Cerebellar nuclear complex (tissue), 1 donor: ENCODE measurements at places on chromosomes 12 and 14.

- no peak for DNase-seq
Observed at GRCh38 chr12:132460571-132460970, 29.4 kb upstream of the FBRSL1 start.

DNA sequence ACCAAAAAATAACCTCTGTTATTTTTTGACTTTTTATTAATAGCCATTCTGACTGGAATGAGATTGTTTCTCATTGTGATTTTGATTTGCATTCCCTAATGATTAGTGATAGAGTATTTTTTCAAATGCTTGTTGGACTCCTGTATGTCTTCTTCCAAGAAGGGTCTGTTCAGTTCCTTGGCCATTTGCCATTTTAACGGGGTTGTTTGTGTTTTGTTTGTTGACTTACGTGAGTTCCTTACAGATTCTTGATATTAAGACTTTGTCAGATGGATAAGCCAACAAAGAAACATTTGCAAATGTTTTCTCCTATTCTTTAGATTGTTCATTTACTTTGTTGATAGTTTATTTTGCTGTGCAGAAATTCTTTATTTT, 651.6 kb upstream of the LRFN5 start:
- DNase-seq: no peak

GRCh38 chr12:28023156-28023887, 50.8 kb upstream of the PTHLH start:
- DNase-seq: no peak

DNA sequence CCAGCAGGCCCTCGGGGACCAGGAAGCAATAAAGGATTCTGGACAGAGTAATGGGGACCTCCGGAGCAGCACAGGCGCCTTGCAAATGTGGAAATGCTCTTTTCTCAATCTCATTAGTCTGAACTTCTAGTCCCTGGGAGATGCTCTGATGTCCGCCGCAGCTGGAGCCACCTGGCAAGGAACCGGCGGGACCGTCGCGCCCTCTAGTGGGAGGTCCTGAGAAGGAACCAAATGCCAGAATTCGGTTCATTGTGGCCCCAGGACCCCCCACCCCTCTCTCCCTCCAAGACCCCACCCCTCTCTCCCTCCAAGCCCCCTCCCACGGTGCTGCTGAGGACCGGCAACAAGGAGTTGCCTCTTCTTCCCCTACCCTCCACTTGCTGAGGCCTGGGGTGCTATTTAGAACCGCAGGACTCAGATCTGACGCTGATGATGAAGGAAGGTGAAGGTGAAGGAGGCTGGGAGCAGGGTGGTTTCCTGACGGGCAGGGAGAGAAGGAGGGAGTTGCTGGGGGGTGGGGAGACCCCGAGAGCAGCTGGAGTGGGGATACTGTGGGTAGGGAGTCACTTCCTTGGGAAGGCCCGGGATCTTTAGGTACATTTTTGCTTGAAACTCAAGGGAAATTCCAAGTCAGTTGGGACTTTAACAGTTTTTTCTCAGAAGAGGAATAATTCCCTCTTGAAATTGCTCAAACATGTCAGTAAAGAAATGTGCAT, 42.5 kb downstream of the SMIM41 start:
- no peak for DNase-seq

- no peak for DNase-seq
Observed at GRCh38 chr14:101176535-101177205, 273.1 kb upstream of the RTL1 start.

- no peak for DNase-seq
Observed at GRCh38 chr12:124191966-124192365, 102.9 kb upstream of the RFLNA start.

DNA sequence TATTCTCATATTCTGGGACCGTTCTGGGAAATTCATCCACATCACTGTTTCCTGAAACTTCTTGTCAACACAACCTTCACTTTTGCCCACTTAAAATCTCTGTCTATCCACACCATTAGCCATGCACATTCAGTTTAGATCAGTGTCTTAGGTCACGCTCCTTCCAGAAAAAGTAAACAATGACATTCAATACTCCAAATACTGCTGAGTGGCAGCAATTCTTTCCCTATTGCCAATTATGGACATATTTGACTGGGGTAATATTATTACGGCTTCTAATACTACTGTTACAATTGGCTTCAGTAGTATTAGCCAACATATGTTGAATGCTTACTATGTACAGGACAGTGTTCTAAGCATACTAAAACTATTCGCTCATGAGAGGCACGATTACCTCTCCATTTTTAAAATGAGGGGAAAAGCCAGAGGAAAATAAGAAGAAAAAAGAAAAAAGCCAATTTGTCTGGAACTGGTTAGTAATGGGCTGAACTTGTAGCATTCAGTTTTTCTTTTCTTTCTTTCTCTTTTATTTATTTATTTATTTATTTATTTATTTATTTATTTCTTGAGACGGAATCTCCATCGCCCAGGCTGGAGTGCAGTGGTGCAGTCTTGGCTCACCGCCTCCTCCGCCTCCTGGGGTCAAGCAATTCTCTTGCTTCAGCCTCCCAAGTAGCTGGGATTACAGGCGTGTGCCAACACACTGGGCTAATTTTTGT, 23.4 kb downstream of the LTBR start:
- no peak for DNase-seq

DNA sequence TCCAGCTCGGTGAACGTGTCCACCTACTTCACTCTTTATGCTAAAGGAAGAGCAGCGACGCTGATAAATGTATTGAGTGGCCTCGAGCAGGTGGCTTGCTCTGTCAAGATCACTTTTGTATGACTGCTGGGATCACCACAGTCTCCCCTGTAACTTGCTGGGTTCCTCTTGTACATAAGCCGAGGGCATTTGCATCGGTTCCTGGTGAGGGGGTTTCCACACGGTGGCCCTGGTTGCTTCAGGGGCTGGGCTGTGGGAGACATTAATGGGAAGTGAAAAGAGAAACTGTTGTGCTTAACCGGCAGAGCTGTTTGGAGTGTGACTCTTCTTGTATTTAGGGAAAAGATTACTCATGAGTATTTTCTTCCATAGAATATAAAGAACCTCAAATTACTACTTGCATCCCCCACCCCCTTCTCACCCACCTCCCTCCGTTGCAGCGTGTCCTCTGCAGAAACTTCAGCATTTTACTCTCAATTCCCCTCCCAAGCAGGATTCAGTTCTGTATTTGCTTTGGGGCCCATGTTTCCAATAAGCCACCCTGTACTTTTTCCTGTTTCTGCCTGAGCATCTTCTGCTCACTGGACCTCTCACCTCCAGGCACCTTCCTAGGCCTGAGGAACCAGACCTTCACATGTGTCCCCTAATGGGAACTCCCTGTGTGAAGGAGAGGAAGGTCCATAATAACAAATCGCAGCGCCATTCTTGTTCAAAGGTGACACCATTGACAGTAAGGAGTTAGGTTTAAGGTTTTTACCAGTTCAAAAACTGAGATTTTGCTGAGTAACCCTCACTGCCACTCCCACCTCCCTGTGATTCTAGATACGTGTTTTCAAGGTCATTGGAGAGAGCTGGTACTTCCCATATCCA, 187.0 kb downstream of the ETV6 start:
- no peak for DNase-seq

DNA sequence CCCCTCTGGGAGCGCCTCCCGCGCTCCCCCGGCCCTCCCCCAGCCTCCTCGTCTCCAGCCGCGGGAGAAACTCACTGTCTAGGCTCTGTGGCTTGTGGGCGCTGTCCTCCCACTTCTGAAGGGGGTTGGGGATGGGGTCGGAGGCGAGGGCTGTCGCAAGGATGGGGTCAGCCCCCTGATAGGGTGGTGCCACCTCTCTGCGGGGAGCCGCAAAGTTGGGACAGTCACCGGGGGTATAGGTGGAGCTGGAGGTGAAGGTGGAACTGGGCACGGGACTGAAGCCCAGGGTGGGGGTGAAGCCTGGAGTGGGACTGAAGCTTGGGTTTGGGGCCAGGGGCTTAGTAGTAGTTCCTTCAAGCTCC, 12.2 kb downstream of the TNFRSF1A start:
- no peak for DNase-seq

- no peak for DNase-seq
Observed at GRCh38 chr14:97543221-97543620, 746.0 kb downstream of the VRK1 start.

DNA sequence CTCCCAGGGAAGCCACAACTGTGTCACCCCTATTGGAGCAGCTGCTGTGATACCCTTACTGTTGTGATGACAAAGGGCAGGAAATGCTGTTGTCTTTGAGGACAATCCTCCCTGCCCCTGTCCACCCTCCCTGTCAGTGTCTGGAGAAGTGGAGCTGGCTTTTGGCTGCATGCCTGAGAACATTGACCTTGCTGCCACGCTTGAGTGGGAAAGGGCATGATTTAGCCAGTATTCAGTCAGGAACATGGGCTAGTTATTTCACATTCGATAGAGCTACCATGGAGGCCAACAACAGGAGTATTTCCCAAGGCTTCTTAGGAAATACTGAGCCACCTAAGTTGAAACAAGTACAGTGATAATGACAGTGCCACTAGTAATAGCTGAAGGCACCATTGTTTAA, 59.4 kb downstream of the MYRFL start:
- no peak for DNase-seq
